ENCODE measurements at places on chromosomes 2 and 18.
A peak's percentile ranks its signal among the peaks of the same experiment; 100 is the strongest.

- DNase-seq = peak; percentile 92
These were observed 919 bp upstream of the CYP1B1 start for GRCh38 chr2:38076710-38077430.

DNA sequence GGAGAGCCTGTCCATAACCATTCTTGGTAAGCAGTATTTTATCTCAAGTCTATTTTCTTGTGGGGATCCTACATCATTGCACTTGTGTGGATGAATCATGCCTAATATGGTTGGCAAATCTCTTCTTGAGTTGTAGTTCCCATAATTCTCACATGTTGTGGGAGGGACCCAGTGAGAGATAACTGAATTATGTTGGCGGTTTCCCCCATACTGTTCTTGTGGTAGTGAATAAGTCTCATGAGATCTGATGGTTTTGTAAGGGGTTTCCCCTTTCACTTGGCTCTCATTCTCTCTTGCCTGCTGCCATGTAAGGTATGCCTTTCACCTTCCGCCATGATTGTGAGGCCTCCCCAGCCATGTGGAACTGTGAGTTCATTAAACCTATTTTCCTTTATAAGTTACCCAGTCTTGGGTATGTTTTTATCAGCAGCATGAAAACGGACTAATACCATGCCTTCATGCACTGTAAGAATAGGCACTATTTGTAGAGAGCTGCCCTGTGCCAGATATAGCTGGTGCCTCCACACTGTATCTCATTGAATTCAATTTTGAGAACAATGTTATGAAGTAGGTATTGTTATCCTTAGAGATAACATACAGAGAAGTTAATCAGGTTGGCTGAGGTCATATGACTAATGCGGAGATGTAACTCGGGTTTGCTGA, 148.3 kb downstream of the PLCL1 start:
- DNase-seq = peak; percentile 26

DNA sequence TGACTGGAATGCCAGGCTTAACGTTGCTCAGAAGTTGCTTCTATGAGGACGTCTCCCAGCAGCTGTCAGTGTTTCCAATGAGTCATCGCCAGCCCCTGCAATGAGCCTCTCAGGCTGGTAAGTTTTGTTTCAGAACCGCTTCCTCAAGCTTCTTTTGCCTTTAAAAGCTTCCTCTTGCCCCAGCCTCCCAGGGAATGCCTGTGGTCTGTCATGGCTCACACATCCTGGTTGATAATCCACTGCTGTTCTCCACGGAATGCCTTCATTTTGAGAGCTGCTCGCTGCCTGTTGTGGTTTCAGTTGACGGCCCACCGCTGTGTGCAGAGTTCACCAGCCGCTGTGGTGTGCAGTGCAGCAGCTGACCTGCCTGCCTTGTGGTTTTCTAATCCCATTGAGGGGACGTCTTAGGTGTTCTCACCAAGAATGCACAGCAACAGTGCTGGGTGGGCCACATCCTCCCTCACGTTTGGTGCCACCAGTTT, 96.4 kb downstream of the RTP5 start:
- DNase-seq = peak; percentile 99

DNA sequence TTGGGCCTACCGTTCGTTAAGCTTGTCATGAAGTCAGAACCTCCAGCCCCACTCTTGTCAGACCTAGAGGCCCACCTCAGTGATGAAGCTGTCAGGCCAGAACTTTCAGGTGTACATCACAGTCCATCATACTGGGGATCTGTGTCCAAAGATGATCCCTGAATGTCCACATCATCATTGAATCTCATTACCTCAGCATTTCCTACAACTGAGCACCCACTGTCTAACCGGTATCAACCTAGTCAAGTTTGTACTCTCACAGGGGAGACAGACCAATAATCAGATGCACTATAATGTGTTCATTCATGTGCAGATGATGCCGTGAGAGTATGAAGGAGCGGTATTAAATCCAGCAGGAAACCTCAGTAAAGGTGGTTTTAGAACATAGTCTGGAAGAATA, 36.3 kb upstream of the EHBP1 start:
- no peak for DNase-seq

GRCh38 chr18:24934258-24934932, 417.6 kb downstream of the ZNF521 start:
- DNase-seq = no peak

DNA sequence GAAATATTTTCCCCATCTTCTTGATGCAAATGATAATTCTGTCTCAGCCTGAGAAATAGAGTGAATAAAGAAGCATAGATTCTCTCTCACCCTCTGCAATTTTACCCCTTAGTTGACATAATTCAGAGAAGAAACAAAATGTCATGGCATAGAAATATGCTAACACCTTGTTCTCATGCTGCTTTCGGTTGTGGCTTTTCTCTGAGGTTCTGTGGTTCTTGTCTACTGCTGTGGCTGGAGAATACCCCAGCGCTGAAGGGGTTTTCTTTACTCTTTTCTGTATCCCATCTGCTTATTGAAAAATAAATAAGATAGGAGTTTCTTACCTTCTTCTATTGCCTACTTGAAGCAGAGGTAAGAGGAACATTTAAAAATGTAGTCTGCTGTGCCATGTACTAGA, 15.4 kb upstream of the RAB27B start:
- DNase-seq = no peak

GRCh38 chr2:62785810-62786597, 80.5 kb downstream of the EHBP1 start:
- peak; percentile 66 for DNase-seq

- no peak for DNase-seq
These were observed 286.6 kb downstream of the ZEB2 start for GRCh38 chr2:144233317-144233716.

- peak; percentile 50 for DNase-seq
These were observed 633.2 kb upstream of the PKDCC start for GRCh38 chr2:41414486-41415230.

All from choroid plexus epithelial cell (primary cell).